ENCODE measurements at places on chromosomes 6 and 20.

DNA sequence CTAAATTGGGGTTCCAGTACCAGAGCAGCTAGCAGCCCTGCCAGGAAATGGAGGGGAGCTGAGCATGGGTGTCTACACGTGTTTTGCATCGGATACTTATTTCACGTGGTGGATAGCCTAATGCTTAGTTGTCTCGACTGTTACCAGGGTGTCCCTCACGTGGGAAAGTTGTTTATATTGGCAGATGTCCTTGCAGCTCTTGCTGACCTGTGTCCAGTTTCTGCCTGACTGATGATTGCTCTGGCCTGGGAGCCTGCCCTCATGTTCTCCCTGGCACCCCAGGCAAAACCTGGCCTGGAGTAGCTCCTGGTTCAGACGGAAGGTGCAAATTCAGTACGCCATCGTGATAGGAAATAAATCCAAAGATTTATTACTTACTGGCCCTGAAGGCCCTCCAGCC is 11.8 kb upstream of the FERMT1 start:
- H3K27me3 ChIP-seq, result no peaks in the 10 kb centered on the region
- H3K4me1 ChIP-seq, result peaks cover 2% of the 10 kb centered on the region
- H3K36me3 ChIP-seq, result no peaks in the 10 kb centered on the region
- H3K27ac ChIP-seq, result no peak overlapping the region
- H3K4me3 ChIP-seq, result no peak overlapping the region

- H3K4me3 ChIP-seq, result no peak overlapping the region
- H3K27ac ChIP-seq, result no peak overlapping the region
- no peaks in the 10 kb centered on the region for H3K36me3 ChIP-seq
Observed at GRCh38 chr6:95087394-95088097, 489.8 kb upstream of the MANEA start.

DNA sequence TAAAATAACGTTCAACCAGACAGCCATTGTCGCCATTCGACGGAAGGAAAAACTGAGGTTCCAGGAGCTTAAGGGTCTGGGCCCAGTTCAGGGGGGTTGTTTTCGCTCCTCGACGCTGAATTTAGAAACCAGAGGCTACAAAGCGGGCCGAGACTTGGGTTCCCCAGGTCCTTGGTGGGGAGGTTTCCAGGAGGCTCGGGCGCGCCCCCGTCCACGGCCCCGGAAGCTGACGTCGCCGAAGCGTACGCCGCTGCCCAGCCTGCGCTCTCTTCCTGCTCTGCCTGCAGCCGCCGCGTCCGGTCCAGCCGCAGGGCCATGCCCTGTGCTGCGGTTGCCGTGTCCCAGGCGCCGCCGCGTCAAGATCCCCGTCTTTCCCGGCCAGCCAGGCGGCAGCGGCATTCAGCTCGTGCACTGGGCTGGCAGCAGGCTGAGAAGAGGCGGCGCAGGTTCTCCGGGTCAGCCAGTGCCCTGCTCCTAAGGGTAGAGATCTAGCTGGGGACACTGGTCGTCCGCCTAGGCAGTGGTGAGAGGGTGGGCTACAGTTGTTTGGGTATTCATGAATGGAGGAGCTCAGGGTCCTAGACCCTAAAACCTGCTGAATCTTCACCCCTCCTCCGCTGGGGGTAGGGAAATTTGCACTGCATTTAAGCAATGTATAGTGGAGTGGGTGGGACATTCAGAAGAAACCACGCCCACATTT is 901 bp upstream of the TRIM26 start:
- H3K4me1 ChIP-seq, result no peaks in the 10 kb centered on the region
- DNase-seq, result peak; percentile 64

DNA sequence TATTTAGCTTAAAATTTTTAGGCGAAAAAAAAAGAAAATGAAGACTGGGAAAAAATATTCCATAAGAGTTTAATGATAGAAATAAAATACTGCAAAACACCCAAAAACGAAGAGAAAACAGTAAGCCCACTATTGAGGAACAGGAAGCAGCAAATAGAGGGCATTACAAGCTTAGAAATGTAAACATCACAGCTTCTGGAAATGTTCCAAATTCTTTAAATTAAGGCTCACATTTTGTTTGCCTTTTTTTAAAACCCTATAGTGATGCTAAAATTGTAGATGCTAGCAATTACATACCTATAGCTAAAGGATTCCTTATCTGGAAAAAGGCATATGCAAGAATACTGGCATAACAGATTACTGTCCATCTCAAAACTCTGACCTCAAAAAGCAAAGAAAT is 248.6 kb downstream of the KHDRBS2 start:
- no peaks in the 10 kb centered on the region for H3K36me3 ChIP-seq
- H3K4me1 ChIP-seq, result no peaks in the 10 kb centered on the region
- no peak overlapping the region for H3K4me3 ChIP-seq
- H3K27me3 ChIP-seq, result no peaks in the 10 kb centered on the region
- DNase-seq, result no peak

- H3K36me3 ChIP-seq, result peaks cover 2% of the 10 kb centered on the region
- no peak overlapping the region for H3K27ac ChIP-seq
- no peaks in the 10 kb centered on the region for H3K4me1 ChIP-seq
Observed at GRCh38 chr6:118565311-118565960, 17.3 kb downstream of the PLN start.

- no peaks in the 10 kb centered on the region for H3K4me1 ChIP-seq
- no peaks in the 10 kb centered on the region for H3K27me3 ChIP-seq
- H3K36me3 ChIP-seq, result no peaks in the 10 kb centered on the region
Observed at GRCh38 chr6:66865771-66866170, 1158.7 kb upstream of the EYS start.

- no peaks in the 10 kb centered on the region for H3K4me1 ChIP-seq
- no peaks in the 10 kb centered on the region for H3K27me3 ChIP-seq
- no peak overlapping the region for H3K4me3 ChIP-seq
- H3K27ac ChIP-seq, result no peak overlapping the region
Observed at GRCh38 chr6:138593124-138593877, 94.0 kb upstream of the NHSL1 start.

GRCh38 chr6:10409731-10410206 is 5.1 kb downstream of the TFAP2A start:
- no peaks in the 10 kb centered on the region for H3K27me3 ChIP-seq
- H3K4me1 ChIP-seq, result peaks cover 4% of the 10 kb centered on the region
- H3K27ac ChIP-seq, result peak overlapping the region; percentile 68
- H3K36me3 ChIP-seq, result peaks cover 20% of the 10 kb centered on the region
- peak overlapping the region; percentile 84 for H3K4me3 ChIP-seq

- H3K4me1 ChIP-seq, result no peaks in the 10 kb centered on the region
- no peak overlapping the region for H3K4me3 ChIP-seq
- H3K36me3 ChIP-seq, result no peaks in the 10 kb centered on the region
- no peak for DNase-seq
Observed at GRCh38 chr6:16873698-16874097, 112.4 kb upstream of the ATXN1 start.

DNA sequence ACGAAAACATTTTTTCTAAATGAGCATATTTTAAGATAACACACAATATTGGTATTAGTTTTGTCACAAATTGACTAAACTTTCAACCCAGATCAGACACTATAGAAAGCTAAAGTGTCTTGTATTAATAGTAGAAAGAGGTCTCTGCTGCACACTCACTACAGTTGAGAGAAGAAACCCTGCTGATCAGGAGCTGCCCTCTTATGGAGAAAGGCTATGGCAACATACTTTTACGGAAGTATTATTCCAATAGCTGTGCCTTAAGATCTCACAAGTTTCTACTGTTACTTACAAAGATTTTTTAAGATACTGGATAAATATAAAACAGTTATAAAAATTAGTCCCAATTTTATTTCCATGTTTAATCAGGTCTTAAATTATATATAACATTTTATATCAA is 155.7 kb downstream of the RIMS1 start:
- DNase-seq, result no peak
- H3K27ac ChIP-seq, result no peak overlapping the region
- no peak overlapping the region for H3K4me3 ChIP-seq
- no peaks in the 10 kb centered on the region for H3K4me1 ChIP-seq

GRCh38 chr6:111550195-111550594 is 55.5 kb downstream of the TRAF3IP2 start:
- H3K36me3 ChIP-seq, result no peaks in the 10 kb centered on the region
- H3K27me3 ChIP-seq, result no peaks in the 10 kb centered on the region
- no peak for DNase-seq
- no peak overlapping the region for H3K27ac ChIP-seq
- H3K4me3 ChIP-seq, result no peak overlapping the region

- H3K36me3 ChIP-seq, result no peaks in the 10 kb centered on the region
- no peak overlapping the region for H3K4me3 ChIP-seq
Observed at GRCh38 chr6:105769197-105769596, 316.9 kb upstream of the PRDM1 start.

DNA sequence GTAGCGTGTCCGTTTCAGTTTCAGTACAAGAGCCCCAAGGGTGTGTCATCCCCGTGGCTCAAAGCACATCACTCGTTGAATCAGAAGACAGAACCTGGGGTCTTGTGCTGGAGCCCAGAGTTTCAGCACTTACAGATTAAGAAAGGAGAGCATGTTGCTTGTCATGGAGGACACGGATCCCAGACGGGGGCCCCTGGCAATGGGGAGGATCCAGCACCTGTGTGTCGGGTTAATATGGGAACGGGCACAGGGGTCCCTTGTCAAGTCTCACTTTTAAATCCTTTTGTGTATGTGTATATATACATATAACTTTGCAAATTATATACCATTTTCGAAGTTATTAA is 23.4 kb downstream of the THBS2 start:
- no peak overlapping the region for H3K4me3 ChIP-seq
- H3K4me1 ChIP-seq, result no peaks in the 10 kb centered on the region

GRCh38 chr20:9458138-9458796 is 56.1 kb upstream of the LAMP5 start:
- H3K4me1 ChIP-seq, result no peaks in the 10 kb centered on the region
- no peak overlapping the region for H3K27ac ChIP-seq
- H3K4me3 ChIP-seq, result no peak overlapping the region
- H3K27me3 ChIP-seq, result no peaks in the 10 kb centered on the region
- no peaks in the 10 kb centered on the region for H3K36me3 ChIP-seq
- DNase-seq, result no peak

- no peaks in the 10 kb centered on the region for H3K36me3 ChIP-seq
- no peak overlapping the region for H3K27ac ChIP-seq
- no peaks in the 10 kb centered on the region for H3K4me1 ChIP-seq
Observed at GRCh38 chr6:82408952-82409431, 45.4 kb downstream of the TPBG start.

DNA sequence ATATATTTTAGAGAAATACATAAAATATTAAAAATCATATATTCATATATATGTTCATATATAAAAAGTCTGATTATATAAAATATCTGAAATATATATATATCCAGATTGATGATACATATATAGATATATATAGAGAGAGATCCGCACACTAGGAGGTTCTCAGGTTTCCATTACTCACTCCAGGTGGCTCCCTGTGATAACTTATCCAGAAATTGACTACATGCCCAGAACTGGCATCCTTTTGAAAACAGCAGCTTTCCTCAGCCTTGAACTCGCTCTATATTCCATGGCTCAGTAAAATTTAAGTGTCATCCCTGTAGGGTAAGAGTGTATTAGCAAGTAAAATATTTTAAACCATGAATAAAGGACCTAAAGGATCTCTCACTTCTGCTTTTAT is 206.8 kb downstream of the TINAG start:
- H3K4me3 ChIP-seq, result no peak overlapping the region
- H3K27me3 ChIP-seq, result no peaks in the 10 kb centered on the region
- H3K4me1 ChIP-seq, result no peaks in the 10 kb centered on the region
- no peaks in the 10 kb centered on the region for H3K36me3 ChIP-seq

DNA sequence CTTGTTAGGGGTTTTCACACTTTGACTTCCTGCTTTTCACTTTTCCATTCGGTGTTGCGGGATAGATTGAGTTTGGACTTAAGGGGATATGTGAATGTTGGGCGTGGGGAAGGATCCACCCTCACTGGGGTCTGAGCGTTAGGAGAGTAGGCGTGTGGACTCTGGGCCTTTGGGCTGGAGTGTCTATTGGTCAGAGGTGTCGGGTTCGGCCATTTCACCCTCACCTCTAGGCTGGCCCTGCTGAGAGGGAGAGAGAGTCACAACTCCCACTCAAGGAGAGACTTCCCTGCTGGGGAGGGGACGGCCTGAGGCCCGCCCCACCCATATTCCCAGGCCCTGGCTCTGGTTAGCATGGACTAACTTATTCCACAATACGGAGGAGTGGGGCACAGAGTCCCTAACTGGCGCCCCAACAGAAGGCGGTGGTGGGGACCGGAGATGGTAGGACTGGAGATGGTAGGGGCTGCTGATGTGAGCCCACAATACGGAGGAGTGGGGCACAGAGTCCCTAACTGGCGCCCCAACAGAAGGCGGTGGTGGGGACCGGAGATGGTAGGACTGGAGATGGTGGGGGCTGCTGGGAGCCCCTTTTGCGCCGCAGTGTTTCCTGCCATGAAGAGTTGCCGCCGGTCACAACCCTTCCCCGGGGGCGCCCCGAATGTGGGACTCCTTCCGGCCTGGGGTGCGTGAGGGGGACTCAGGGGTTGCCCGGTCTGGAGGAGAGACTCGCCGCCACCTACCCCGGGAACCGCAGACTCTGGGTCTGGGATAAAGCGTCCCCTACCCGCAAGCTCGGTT is 1.4 kb upstream of the PTPRA start:
- H3K4me3 ChIP-seq, result peak overlapping the region; percentile 89
- no peak for DNase-seq
- H3K36me3 ChIP-seq, result no peaks in the 10 kb centered on the region
- H3K4me1 ChIP-seq, result peaks cover 10% of the 10 kb centered on the region
- H3K27ac ChIP-seq, result no peak overlapping the region

- H3K27me3 ChIP-seq, result no peaks in the 10 kb centered on the region
- H3K4me1 ChIP-seq, result no peaks in the 10 kb centered on the region
- no peak overlapping the region for H3K4me3 ChIP-seq
- DNase-seq, result no peak
- H3K36me3 ChIP-seq, result no peaks in the 10 kb centered on the region
- no peak overlapping the region for H3K27ac ChIP-seq
Observed at GRCh38 chr6:147023148-147023547, 181.1 kb upstream of the STXBP5 start.

DNA sequence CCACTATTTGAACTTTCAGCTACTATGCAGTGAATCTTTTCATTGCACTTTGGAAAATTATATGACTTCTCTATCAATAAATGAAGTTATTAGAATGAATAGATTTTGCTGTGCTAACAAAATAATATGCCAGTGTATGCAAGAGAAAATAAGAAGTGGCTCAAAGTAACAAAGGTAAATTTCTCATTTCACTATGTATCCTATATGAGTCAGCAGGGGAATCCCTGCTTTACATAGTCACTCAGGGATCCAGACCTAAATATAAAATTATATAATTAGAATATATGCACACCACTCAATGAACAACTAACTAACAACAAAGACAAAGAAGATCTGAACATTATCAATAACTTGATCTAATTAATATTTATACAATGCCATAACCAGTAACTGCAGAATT is 390.8 kb upstream of the IRAK1BP1 start:
- no peaks in the 10 kb centered on the region for H3K36me3 ChIP-seq
- no peak overlapping the region for H3K4me3 ChIP-seq
- DNase-seq, result no peak
- H3K27me3 ChIP-seq, result no peaks in the 10 kb centered on the region

- H3K4me3 ChIP-seq, result no peak overlapping the region
- H3K27ac ChIP-seq, result no peak overlapping the region
Observed at GRCh38 chr6:38110481-38110971, 291.0 kb downstream of the ZFAND3 start.

DNA sequence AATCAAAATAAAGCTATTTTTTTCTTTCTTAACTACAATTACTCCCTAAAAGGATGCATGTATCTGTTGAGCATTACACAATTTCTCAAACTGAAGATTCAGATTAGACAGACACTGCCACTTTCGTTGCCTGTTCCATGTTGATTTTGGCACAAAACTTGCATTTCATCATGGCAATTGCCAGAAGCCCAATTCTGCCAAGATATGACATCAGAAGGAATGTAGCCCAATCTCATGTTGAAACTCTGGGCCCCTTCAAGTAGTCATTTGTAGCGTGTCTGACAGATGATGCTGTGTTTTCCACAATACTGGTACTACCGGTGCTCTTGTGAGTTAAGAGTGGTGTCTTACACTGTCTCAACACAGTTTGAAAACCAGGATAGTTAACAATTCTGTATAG is 705.4 kb downstream of the PTPRT start:
- no peaks in the 10 kb centered on the region for H3K4me1 ChIP-seq
- H3K4me3 ChIP-seq, result no peak overlapping the region
- no peaks in the 10 kb centered on the region for H3K27me3 ChIP-seq
- DNase-seq, result no peak
- no peak overlapping the region for H3K27ac ChIP-seq

Measured in trophoblast cell (in vitro differentiated cells and primary cell).